ENCODE measurements at places on chromosomes 2 and 18.
A peak's percentile ranks its signal among the peaks of the same experiment; 100 is the strongest.

- no peak for DNase-seq
These were observed 82.8 kb upstream of the TMEM18 start for GRCh38 chr2:760001-760400.

- DNase-seq, result no peak
These were observed 54.7 kb downstream of the BIN1 start for GRCh38 chr2:127052057-127052770.

DNA sequence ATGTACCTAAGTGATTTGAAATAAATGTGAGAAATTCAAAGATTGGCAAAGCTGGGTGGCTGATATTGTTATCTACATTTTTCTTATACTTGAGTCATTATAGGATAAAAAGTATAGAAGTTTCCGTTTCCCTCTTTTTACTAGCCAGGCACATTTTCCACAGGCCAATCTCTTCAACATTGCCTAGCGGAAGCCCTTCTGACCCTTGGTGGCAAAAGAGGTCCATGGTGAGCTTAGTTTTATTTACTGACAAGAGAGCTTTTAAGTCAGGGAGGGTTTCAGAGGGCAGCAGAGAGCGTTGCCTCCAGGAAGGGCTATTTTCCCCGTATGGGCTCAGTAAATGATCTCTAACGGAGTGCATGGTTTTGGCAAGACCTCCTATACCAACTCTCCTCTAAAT, 15.1 kb upstream of the RHOB start:
- DNase-seq, result no peak

DNA sequence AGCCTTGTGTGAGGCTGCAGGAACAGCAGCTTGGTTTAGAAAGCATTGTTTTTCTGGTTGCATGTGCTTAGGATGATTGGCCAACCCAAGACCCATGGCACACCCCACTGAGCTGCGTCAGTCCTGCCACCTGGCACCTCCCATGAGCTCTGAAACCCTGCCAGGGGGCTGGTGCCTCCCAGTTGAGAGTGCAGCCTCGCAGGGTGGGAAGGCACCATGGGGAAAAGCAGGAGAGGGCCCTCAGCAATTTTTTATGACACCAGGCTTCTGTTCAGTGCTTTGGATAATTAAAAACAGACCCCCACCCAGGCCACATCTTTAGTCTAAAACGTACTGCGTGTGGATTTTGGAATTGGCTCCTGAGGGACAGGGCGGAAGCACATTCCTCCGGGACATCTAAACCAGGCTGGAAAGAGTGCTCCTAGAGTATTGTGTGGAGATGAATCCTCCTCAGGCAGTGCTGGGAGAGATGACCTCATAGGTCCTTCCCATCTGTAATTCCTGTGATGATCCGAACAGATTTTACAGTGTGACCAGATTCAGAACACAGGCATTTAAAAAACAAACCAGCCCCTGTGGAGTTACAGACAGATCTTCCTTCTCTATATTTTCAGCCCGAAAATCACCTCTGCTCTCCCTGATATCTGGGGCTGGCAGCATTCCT, 438.3 kb downstream of the ZNF521 start:
- DNase-seq, result no peak

DNA sequence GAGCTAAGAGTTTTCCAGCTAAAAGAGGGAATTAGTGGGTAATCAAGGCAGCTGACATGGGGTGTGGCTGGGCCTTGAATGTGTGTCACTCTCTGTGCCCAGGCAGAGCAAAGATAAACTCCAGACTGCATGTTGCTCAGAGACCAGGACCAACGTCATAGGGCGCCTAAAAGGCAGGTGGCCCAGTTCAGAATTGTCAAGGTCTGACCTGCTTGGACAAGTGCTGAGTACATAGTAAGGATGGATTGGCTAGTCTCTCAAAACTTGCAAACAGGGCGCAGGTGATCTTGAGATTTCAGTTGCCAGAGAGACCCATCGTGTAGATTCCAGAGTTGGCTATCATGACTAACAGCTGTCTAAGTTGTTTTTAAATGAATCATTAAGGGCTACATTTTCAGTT, 19.0 kb downstream of the CLUL1 start:
- no peak for DNase-seq

DNA sequence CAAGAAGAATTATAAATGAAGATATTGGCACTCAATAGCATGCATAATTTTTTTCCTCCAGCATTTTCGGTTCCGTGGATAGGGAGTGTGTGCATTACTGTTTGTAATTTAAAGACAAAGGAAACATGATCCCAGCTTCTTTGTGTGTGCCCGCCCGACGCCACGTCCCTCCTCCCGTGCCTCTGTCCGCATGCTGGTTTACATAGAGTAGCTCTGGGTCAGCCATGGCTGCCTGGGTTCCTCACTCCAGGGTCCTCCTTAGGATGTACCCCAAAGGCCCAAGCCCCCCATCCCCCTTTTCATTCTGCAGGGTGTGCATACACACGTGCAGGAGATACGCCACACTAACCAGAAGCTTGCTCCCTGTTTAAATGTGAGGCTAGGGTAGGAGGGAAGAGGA, 214.7 kb downstream of the KLHL29 start:
- no peak for DNase-seq

- no peak for DNase-seq
These were observed 3.5 kb downstream of the PRKD3 start for GRCh38 chr2:37321029-37321682.

GRCh38 chr2:20999906-21000645, 43.8 kb downstream of the APOB start:
- DNase-seq, result no peak

DNA sequence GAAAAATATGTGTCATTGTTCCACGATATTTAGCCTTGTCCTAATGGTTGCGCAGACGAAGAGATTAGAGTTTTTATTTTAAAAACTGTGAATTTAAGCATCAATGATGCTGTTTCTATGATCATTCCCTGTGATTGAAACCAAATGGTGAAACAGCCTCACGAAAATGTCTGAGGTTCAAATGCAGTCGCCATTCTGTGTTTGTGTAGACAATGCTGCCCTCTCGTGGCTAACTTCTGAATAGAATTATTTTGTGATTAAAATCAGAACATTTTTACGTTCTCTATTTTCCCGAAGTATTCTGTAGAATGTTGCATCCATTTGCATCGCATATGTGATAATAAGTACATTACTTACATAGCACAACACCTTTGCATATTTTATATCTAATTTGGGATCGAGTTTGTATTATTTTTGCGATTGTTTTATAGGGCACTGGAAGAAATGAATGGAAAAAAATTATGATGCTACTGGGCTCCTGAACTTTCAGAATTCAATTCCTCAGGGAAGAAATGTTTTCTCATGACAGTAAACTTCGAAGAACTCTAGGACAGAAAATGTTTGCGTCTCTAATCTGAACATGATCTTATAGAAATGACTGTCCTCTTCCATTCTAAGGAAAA, 54.8 kb upstream of the CREB1 start:
- peak; percentile 70 for DNase-seq

GRCh38 chr2:16404551-16405300, 260.9 kb downstream of the CYRIA start:
- DNase-seq, result no peak

DNA sequence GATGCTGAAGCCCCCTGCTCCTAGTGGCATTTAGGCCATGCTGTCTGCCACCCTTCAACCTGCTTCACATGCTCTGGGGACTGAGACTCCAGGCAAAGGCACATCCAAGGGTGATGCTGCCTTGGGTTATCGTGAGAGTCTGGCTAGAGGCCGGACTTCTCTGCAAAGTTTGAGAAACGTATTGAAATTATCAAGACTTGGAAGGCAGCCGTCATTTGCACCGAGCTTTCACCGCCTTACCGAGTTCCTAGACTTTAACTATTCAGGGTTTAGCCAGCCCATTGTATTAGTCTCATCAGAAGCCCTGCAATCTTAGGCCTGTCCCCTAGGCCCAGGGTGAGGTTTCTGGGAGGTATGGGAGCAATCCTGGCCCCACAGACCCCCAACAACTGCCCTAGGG, 34.0 kb downstream of the RDH14 start:
- DNase-seq, result no peak

DNA sequence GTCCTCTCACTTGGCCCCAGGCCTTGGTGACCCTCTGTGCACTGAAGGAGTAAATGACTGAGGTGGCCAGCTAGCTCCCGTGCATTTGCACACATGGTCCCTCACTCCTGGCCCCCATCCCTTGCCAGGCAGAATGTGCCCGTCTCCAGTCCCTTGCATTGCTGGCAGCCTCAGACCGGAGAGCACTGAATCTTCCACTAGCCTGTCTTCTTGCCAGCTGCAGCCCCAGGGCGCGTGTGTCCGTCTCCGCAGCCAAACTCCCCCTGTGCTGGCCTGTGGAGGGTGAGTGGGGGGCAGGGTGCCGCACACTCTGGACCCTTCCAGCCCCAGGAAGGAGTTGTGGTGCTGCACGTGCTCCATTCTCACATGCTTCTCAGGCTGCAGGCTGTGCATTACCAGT, 35.9 kb downstream of the INPP4A start:
- DNase-seq, result no peak

- DNase-seq, result no peak
These were observed 27.3 kb upstream of the THSD7B start for GRCh38 chr2:136738044-136738443.

- no peak for DNase-seq
These were observed 27.4 kb upstream of the PPP3R1 start for GRCh38 chr2:68279691-68280090.

DNA sequence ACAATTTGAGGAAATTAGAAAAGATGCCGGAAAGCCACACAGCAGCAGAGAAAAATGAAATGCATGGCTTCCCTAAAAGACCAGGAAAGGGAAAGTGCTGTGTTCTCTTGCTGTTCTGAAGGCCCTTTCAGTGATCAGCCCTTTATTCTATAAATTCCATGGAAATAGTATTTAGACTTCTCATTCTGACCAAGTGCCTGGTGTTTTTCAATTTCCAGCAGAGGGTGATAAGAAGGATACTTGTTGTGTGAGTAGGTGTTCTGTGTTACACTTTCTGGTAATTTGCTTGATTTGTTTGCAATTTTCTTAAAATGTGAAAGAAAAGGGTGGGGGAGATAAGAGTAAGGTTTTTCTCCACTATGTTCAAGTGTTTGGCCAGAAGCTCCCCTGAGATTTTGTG, 504.5 kb downstream of the IRS1 start:
- no peak for DNase-seq

DNA sequence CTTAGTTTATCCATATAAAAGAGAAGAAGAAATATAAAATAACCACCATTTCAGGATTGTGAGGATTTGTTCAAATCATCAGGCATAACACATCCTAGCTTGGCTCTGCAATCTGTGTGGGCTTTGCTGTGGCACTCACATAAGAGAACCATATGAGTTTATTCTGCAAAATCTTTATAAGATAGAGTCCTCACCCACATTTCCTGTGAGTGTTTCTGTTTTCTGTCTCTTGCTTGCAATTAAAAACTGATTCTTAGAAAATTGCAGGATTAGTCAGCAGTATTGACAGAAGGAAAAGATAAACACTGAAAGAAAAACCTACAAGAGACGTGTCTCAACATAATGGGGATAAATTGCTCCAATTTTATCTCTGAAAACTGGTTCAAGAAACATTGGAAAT, 258.5 kb downstream of the RND3 start:
- no peak for DNase-seq

DNA sequence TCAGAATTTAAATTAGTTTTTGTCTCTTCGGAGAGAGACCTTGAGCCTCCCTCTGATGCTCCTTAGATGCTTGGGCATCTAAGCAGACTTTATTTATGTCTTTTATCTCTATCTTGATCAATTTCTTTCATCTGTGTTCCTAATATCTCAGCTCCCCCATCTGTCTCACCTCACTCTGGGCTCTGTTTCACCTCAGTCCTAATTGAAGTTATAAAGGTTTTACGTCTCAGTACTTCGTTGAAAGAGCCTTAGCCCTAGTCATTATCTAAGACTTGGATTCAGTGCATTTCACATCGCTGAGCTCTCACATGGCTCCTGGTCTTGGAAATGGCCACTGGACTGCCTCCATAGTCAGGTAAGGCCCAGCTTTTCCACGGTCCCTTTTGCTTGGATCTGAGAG, 13.8 kb upstream of the CTLA4 start:
- no peak for DNase-seq

DNA sequence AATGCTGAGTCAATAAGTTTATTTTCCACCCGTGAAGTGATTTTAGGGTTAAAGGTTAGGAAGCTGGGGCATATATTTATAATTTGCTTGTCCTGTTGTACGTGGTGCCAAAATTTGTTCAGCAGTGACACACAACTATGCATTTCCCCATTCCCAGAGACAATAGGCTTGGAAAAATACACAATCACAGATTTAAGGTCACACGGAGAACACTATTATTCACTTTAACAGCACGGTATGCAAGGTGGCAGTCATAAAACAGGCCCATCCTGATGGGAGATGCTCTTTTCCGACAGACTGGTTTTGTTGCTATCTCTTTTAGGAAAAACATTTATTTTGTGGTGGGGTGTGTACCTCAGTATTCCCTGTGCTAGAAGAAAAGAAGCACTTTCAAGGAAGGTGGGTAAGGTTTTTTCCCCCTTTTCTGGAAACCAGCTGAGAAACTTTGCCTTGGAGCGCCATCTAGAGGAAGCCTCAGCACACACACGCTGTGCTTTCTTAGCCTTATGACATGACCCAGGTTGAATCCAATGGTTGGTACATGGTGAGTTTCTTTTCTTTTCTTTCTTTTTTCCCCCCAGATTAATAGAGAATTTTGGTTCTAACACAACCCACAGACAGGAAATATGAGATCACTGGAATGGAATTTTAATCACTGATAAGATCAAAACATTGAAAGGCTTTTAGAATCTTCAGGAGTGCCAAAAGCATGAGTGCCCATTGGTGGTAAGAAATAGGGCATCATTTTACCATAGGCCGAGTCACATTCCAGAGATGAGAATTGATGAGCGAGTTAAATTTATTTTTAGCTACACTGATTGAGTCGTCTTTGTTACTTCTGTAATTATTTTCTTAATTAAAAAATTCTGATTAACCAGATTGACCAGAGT, 332.1 kb downstream of the AGPS start:
- DNase-seq, result peak; percentile 43

GRCh38 chr2:109352056-109352897, 223.3 kb downstream of the SH3RF3 start:
- DNase-seq, result no peak

DNA sequence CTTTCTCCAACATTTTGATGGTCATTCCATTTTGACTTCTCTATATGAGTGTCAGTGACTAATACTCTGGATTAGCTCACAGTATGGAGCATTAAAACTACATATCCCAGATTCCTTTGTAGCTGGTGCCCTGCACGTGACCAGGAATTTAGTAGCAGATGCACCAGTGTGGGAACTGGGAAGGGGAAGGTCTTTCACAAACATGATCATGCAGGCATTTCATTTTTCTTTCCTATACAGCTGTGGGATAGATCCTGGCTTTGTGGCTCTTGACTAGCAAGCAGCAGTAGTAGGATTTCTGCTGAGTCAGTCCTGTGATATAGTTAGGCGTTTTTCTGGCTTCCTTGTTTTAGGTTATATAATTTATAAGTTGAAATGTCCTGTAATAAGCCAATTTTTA, 971.0 kb upstream of the CDH2 start:
- no peak for DNase-seq

Measured in AML-193 (cell line).